ENCODE measurements at places on chromosomes 3 and 15.

- DNase-seq = peak; percentile 43
These were observed 1.3 kb upstream of the TWF2 start for GRCh38 chr3:52240059-52240885.

GRCh38 chr3:108488631-108489030, 21.8 kb downstream of the MYH15 start:
- DNase-seq = no peak

- no peak for DNase-seq
These were observed 31.6 kb downstream of the LRIG1 start for GRCh38 chr3:66469220-66469640.

- DNase-seq = no peak
These were observed 149.3 kb downstream of the CACNA1D start for GRCh38 chr3:53643757-53644156.

DNA sequence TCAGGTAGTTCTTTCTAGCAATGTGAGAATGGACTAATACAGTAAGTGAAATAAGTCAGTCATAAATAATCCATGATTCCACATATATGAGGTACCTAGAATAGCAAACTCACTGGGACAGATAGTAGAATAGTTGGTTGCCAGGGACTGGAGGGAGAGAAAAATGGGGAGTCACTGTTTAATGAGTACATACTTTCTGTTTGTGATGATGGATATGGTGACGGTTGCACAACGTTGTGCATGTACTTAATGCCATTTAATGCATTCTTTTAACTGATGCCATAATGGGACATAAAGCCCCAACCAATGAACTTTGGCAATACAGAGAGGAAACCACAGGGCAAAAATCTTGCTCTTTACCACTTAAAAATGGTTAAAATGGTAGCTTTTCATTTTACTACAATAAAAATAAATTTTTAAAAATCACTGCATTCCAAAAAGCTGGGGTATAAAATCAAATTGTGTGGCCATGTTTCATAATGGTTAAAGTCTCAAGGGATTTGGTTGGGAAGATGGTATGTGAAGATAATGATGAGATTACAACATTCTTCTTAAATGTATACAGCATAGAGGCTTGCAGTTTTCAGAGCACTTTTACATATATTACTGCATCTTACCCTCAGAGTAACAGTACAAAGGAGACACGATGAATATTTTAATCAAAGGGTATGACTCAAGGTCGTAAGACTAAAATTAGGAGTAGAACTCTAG, 45.2 kb downstream of the ADAM10 start:
- DNase-seq = no peak

Measured in central memory CD4-positive, alpha-beta T cell (primary cell).